AML-193 (cell line): ENCODE measurements at places on chromosomes 11 and 22.
A peak's percentile ranks its signal among the peaks of the same experiment; 100 is the strongest.

DNA sequence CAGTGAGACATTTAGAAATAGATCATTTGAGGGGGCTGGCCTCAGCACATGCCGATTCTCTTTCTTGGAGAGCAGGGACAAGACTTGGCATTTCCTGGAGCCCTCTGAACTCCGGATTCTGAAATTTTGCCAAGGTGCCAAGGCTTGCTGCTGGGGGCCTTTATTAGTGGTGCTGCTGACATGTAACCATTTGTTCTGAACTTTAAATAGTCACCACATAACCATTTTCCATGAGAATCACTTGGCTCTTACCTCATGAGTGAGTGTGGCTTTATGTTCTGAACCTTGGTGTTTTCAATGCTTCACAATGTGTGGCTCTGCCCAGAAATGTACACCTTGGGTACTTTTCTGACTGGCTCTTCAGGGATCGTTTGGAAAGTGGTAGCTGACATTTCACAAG, 33.3 kb downstream of the SYT13 start:
- DNase-seq = no peak

DNA sequence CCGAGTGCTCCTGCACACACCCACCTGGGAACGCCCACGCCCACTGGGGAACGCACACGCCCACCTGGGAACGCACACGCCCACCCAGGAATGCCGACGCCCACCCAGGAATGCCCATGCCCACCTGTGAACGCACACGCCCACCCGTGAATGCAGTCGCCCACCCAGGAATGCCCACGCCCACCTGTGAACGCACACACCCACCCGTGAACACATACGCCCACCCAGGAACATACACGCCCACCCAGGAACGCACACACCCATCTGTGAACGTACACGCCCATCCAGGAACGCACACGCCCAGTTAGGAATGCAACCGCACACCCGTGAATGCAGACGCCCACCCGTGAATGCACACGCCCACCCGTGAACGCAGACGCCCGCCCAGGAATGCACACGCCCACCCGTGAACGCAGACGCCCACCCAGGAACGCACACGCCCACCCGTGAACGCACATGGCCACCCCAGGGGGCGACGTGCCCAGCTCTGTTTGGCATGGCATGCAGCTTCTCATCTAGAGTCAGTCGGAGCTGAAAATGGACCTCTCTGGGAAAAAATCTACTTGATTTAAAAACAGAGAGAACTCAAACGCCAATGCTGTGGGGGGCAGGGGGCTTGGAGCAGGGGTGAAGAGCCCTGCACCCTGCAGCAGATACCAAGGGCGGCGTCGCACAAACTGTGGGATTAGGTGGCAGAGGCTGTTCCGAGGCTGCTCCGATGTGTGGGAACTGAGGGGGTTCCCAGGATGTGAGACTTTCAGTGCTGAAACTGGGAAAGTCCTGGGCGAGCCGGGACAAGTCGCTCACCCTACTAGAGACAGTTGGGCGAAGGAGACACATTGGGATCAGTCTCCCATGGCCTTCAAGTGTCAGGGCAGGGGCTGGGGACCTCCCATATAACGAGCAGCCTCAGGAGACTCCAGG, 83.3 kb downstream of the MYEOV start:
- no peak for DNase-seq

DNA sequence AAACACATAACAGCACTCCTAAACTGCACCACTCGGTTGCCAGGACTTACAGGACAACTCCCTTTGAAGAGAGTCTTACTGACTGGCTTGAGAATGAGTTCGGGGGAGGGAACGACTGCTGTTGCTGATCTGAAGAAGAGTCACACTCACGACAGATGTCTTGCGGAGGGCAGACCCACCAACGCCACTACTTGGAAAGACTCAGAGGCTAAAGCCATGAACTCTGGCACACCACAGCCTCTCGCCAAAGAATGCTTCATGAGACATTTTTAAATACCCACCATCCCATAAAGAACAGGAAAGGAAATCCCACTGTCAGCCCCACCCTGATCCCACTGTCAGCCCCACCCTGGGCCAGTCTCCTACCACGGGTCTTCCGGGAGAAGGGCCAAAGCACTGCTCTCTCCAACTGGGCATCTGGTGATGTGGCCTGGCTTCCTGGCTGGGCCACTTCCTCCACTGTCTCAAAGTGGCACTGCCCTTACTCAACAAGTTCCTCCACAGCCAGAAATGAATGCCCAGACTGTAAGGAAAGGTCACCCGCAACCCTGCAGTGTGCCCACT, 73.6 kb downstream of the MICAL3 start:
- no peak for DNase-seq

DNA sequence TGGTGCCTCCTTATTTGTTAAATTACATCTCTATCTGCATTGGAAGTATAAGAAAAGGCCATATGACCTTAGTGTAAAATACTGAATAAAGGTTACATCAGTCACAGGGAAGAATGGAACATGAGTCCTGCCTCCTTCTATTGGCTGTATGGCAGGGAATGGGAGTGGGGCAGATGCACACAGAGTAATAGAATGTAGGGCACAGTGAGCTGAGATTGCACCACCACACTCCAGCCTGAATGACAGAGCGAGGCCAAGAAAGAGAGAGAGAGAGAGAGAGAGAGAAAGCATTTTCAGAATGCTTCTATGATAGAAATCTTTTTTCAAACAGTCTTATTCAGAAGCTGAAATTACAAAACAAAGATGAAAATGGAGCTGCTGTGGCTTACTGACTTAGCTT, 58.8 kb downstream of the SLN start:
- no peak for DNase-seq

- DNase-seq = no peak
Measured at GRCh38 chr11:75982309-75982708, 167.3 kb downstream of the UVRAG start.

DNA sequence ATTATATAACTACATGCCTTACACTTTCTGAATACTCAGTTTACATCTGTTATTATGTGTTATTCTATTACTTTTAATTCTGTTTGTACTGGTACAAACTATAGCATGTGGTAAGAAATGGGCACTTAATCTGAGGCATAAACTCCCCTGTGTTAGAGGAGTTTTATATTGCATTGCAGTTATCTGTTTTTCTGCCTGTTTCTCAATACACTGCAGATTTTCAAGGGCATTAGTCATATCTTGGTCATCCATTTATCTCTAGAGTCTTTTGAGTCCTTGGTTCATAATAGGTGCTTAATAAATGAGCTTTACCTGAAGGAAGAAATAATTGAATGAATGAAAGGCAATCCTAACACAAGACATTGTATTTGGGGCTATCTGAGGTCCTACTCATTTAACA, 182.9 kb upstream of the CTSC start:
- DNase-seq = no peak

DNA sequence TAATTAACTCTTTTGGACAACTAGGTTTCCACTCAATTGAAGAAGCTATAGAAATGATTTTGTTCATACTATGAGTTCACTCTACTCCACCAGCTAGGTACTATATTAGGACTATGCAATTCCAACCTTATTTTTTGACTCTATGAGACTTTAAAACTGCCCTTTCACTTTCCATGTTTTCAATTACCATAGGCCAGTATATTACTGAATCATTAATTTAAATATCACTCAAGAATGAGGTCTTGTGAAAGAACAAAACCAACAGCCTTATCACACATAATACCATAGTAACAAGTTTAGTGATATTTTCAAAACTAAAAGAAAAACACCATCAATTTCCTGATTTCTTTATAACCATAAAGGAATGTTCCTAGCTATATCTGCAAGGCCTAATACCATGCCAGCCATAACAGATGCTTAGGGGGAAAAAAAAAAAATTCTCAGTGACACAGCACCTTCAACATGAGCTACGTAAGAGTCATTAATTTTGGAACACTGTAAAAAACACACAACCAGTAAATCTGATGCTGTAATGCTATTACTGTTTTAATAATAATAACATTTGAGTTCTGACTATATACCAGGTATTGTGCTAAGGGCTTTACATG, 6.1 kb downstream of the DCUN1D5 start:
- DNase-seq = no peak

DNA sequence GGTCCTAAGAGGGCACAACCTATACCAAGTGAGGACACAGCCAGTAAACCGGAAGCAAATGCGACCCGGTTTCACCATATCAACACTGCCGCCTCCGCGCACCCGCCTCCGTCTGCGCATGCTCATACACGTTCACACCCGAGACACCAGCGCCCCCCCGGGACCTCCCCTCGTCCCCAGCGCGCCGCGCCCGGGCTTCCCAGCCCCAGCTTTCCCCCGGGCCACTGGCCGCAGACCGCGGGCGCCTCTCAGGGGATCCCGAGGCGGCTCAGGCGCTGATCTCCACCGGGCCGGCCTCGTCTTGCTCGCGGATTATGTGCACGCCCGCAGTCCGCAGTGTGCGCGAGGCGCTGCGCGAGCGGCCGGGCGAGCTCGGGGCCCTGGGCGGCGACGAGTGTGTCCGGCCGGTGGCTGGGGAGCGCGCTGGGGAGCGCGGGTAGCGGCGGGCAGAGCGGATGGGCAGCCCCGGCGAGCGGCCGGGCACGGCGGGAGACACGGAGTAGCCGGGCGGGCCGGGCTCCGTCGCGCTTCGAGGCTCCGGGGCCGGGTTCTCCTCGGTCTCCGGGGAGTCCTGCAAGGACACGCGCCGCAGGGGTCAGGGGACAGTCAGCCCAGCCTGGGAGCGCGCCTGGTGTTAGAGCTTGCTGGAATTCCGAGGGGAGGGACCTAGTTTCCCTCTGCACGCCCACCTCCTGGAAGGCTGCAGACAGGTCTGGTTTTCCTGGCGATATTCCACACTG, 2.0 kb downstream of the HEPN1 start:
- DNase-seq = no peak

DNA sequence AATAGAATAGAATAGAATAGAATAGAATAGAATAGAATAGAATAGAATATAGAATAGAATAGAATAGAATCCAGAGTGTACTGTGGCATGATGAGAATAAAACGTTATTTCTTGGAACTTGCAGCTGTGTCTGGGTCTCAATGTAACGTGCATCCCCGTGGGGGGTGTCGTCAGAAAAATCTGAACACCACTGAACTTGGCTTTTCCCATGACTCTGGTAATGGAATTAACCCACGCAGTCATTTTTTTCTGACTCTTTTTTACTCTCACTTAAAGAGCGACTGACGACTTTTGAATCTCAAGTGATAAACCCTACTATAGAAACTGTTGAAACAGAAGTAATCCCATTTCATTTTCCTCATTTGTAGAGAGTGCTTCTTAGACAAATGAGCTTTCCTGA, 92.4 kb upstream of the BID start:
- DNase-seq = no peak

DNA sequence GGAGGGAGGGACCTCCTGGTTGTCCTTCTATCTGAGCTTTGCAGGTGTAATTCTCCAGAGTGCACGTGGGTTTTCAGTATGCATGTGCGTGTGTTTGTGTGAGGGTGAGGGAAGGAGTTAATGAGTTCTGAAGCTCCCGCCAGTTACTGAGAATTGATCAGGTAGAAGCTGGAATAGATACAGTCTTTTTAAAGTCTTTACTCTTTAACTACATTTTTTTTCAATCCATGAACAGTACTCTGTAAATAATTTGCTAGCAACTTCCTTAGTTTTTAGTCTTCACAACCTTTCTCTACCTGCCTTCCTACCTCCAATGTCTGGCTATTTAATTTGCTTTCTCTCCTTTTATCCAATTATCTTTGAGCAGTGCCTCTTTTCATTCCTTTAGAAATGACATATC, 25.5 kb downstream of the ARHGAP42 start:
- DNase-seq = no peak

DNA sequence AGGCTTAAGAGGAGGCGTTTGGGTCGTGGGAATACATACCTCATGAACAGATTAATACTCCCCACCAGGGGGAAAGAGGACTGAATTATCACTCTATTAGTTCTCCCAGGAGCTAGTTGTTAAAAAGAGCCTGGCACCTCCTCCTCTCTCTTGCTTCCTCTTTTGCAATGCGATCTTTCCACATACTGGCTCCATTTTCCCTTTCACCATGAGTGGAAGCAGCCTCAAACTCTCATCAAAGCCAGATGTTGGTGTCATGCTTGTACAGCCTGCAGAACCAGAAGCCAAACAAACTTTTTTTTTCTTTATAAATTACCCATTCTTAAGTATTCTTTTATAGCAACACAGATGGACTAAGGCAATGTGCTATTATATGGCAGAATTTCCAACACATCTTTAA, 258.5 kb downstream of the FAM76B start:
- DNase-seq = peak; percentile 79

DNA sequence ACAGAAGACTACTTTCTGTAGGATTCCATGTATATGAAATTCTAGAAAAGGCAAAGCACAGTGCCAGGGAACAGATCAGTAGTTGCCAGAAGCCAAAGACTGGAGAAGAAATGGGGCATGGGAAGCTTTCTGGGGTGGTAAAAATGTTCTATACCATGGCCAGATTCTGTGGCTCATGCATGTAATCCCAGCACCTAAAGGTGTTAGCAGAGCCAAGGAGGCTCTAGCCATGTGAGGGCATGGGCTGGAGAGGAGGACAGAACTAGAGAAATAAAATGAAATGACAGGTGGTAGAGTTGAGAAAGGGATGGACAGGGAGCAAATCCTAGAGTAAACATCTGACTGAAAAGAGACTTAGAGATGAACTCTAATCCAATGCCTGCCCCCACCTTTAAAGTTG, 26.9 kb upstream of the HMGXB4 start:
- DNase-seq = no peak

GRCh38 chr11:19938169-19938856, 222.0 kb downstream of the DBX1 start:
- DNase-seq = peak; percentile 29

GRCh38 chr22:30324014-30324730, 2.6 kb downstream of the TBC1D10A start:
- DNase-seq = no peak

DNA sequence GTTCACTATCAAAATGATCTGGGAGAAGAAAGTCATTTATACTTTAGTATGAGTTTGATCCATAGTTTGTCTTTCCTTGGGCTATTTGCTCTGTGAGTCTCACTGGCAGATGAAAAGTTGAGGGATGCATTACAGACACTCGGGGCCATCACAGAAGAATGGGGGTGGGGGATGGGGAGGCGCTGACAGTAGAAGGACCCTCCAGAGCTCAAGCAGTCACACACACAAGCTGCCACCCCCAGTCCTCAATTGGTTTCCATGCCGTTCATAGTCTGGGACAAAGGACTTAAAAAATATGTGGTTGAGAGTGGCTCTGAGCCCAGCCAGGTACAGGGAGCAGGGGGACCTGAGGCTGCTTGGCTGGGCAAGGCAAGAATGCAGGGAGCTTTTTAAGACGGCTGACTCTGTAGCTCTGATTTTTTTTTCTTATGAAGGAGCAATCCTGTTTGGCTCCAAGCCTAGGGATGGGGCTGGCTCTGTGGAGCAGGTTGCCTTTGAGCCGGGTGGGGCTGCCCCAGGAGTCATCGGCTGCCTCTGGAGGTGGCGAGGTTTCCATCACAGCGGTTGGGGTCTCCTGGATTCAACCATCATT, 13.3 kb upstream of the ANO1 start:
- DNase-seq = no peak

DNA sequence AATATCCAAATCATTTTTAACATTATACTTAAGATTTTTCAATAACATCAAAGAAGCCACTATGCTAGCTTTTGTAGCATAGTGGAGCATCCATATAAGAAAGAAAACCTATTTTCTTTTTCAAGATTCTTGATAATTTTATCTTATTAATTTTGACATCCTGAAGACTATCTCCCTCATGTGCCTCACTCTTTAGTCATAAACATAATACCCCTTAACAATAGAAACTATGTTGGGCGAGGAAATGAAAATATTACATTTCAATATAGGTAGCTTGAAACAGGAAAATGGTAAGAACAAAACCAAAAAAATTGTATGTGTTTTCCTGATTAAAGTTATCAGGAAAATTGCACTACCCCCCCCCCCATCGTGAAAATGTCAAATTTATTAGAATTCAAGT, 40.1 kb downstream of the ELMOD1 start:
- no peak for DNase-seq

GRCh38 chr11:103736315-103737036, 300.0 kb upstream of the DDI1 start:
- no peak for DNase-seq
